ENCODE measurements at places on chromosomes 11 and 22. TPM values are rescaled to one million over a fixed set of nuclear protein-coding genes. Genes with fewer than 3 reads are reported as not detected.

DNA sequence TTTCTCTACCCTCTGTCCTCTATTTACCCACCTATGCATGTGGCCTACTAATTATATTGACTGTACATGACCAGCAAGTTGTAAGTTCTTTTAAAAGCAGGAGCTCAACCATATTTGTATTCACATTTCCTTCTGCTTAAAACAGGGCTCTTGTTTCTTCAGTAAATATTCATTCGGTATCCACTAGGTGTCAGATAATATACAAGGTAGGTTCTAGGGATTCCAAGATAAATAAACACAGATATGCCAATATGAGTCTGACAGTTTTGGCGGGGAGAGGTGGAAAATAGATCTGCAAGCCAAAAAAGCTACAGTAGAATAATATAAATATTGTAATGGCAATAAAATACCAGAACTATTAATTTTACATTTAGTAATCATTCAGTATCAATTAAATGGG lies 15.3 kb upstream of the RAB30 start:
- no peaks in the 10 kb centered on the region for H3K36me3 ChIP-seq
- no peak overlapping the region for H3K27ac ChIP-seq
- DNase-seq: peak; percentile 58
- no peaks in the 10 kb centered on the region for H3K4me1 ChIP-seq

- no peaks in the 10 kb centered on the region for H3K27me3 ChIP-seq
- peak; percentile 87 for DNase-seq
- H3K27ac ChIP-seq: peak overlapping the region; percentile 96
- peaks cover 11% of the 10 kb centered on the region for H3K36me3 ChIP-seq
These were observed 6.3 kb downstream of the GRK2 start for GRCh38 chr11:67272327-67273259.

DNA sequence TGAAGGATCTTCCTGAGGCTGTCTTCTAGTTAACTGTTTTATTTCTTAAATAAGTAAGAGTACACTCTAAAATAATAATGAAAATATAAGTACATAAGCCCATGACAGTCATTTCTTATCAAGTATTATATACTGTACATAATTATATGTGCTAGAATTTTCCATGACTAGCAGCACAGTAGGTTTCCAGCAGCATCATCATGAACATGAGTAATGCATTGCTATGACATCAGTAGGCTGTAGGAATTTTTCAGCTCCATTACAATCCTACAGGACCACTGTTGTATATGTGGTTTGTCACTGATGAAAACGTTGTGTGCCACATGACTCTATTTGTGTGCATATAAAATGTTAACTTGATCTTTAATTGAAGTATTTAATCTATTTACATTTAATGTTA lies 22.0 kb downstream of the ZNF202 start:
- no peak overlapping the region for H3K4me3 ChIP-seq
- H3K27ac ChIP-seq: no peak overlapping the region
- no peaks in the 10 kb centered on the region for H3K27me3 ChIP-seq
- no peaks in the 10 kb centered on the region for H3K36me3 ChIP-seq

- DNase-seq: no peak
- no peak overlapping the region for H3K4me3 ChIP-seq
- no peak overlapping the region for H3K27ac ChIP-seq
- peaks cover 9% of the 10 kb centered on the region for H3K4me1 ChIP-seq
These were observed 22.5 kb downstream of the TAB1 start for GRCh38 chr22:39422101-39422500.

FAM180B gene
- total RNA-seq: not detected

- peaks cover 34% of the 10 kb centered on the region for H3K4me1 ChIP-seq
- no peaks in the 10 kb centered on the region for H3K27me3 ChIP-seq
- no peak overlapping the region for H3K27ac ChIP-seq
- H3K36me3 ChIP-seq: no peaks in the 10 kb centered on the region
- no peak for DNase-seq
These were observed 4.0 kb downstream of the USP28 start for GRCh38 chr11:113871336-113871735.

DNA sequence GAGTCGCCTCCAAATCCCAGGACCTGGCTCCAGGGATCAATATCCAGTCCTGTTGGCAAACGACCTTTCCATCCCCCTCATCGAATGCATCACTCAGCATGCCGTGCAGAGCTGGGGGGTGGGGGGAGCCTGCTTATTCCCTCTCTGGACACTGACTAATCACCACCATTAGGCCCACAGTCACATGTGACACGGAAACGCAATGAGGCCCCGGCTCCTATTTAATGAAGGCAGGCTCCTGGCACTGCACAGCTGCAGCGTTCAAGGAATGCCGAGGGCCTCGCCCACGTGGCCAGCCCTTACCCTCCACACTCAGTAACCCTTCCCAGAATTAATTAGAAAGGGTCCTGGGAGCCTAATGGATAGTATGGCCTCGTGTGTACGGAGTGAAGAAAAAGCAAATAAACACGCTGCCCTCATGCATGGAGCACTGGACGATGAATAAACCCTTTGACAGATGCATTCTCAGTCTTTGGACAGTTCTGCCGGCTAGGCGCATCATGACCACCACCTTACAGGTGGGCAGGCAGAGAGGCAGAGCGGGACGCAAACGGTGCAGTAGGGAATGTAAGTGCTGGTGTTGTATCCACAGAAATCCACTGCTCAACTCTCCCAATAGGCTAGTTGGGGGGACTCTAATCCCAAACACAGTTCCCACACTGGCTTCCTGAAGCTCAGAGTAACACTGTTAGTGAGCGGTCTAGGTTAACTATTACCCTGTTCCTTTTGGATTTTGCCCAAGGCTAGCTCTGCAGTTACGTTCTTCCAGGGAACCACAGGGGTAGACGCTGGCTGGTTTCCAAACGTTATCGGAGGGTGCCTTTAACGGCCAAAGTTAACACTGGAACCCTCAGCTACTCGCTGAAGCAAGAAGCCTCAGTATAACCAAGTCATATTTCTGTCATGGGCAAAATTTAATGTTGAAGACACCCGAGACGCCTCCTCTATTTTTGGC lies 490.1 kb downstream of the OPCML start:
- no peak overlapping the region for H3K4me3 ChIP-seq
- H3K27ac ChIP-seq: no peak overlapping the region
- DNase-seq: no peak
- H3K27me3 ChIP-seq: no peaks in the 10 kb centered on the region

- H3K27me3 ChIP-seq: no peaks in the 10 kb centered on the region
- H3K4me3 ChIP-seq: no peak overlapping the region
- DNase-seq: no peak
- H3K4me1 ChIP-seq: peaks cover 7% of the 10 kb centered on the region
- H3K36me3 ChIP-seq: no peaks in the 10 kb centered on the region
These were observed 15.1 kb downstream of the FXYD6 start for GRCh38 chr11:117861151-117862018.

DNA sequence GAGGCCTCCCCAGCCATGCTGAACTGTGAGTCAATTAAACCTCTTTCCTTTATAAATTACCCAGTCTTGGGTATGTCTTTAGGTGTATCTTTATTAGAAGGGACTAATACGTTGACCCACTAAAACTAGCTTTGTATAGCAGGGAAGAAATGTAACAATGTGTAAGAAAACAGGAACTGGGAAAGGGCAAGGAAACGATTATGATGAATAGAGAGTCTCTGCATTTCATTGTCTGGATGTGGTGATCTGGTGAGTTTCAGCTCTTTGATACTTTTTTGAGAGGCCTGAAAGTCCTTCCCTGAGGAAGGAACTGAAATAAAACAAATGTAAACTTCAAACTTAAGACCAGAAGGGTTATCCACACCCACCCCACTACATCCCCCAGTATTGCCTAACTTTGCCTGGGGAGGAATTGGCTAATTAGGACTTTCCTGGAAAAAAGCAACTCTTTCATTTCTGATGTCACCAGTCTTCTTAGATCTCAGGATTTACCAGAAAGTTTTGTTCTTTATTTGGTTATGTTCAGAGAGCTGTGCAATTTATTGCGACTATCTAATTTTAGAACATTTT lies 119.0 kb downstream of the LDLRAD3 start:
- no peaks in the 10 kb centered on the region for H3K27me3 ChIP-seq
- no peaks in the 10 kb centered on the region for H3K36me3 ChIP-seq
- H3K27ac ChIP-seq: no peak overlapping the region
- DNase-seq: no peak
- peaks cover 18% of the 10 kb centered on the region for H3K4me1 ChIP-seq

ZNF280B gene
- total RNA-seq: 10.3 TPM

DNA sequence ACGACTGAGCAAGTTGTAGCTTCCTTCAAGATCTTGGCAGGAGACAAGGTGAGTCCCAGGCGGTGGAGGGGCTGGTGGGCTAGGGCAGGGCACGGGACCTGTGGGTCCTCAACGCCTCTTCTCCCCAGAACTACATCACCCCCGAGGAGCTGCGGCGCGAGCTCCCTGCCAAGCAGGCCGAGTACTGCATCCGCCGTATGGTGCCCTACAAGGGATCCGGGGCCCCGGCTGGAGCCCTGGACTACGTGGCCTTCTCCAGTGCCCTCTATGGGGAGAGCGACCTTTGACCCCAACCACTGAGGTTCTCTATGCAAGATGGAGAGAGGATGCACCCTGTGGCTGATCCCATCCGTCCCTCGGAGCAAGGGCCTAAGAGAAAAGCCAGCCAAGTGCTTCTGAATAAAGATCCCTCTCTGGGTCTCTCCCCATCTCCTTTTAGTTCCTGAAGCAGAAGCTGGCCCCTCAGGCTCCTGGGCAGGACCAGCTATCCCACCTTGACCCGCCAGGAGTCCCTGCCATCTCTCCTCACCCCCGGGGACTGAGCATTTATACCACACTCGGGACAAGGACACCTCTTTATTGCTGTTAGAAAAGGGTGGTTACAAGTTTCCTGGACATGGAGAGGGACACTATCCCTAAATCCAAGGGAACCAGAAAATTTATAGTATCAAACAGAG lies 5.4 kb downstream of the CTSF start:
- H3K4me3 ChIP-seq: no peak overlapping the region
- H3K4me1 ChIP-seq: no peaks in the 10 kb centered on the region
- H3K27me3 ChIP-seq: no peaks in the 10 kb centered on the region
- DNase-seq: no peak

All from Karpas-422 (cell line).